ENCODE measurements at places on chromosomes 2 and 18.

DNA sequence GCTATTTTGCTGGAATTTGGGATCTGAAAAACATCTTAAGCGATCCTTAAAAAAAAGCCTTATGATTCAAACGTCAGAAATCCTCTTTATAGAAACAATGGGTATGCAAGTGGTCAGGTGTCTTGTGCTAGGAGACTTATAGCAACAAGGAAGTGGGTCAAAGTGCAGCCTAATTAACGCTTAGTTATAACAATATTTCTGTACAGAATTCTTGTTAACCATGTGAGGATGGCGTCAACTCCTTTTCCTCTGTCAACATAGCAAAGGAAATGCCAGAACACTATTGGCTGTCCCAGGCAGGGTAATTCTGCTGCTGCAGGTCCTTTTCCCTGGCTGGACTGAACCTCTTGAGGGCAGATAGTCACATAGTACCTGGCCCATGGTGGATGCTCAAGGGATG is 189.4 kb downstream of the MSH2 start:
- DNase-seq = no peak

GRCh38 chr2:223760838-223761502 is 76.4 kb downstream of the AP1S3 start:
- peak; percentile 61 for DNase-seq

DNA sequence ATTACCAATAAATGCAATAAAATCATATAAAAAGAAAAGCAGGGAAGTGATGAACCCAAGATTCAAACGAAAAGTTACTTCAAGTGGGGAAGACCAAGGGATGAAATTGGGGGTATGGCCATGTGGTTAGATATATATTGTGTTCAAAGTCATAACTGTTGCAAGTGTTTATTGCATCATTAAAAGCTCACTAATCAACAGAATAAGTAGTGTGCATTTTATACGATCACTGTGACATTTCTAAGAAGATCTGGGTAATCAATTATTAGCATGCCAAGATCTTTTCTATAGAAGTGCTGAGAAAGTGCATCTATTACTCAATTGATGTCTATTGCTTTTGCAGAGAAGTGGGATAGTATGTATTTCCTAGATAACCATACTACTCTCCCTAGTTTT is 52.9 kb downstream of the VSNL1 start:
- no peak for DNase-seq

DNA sequence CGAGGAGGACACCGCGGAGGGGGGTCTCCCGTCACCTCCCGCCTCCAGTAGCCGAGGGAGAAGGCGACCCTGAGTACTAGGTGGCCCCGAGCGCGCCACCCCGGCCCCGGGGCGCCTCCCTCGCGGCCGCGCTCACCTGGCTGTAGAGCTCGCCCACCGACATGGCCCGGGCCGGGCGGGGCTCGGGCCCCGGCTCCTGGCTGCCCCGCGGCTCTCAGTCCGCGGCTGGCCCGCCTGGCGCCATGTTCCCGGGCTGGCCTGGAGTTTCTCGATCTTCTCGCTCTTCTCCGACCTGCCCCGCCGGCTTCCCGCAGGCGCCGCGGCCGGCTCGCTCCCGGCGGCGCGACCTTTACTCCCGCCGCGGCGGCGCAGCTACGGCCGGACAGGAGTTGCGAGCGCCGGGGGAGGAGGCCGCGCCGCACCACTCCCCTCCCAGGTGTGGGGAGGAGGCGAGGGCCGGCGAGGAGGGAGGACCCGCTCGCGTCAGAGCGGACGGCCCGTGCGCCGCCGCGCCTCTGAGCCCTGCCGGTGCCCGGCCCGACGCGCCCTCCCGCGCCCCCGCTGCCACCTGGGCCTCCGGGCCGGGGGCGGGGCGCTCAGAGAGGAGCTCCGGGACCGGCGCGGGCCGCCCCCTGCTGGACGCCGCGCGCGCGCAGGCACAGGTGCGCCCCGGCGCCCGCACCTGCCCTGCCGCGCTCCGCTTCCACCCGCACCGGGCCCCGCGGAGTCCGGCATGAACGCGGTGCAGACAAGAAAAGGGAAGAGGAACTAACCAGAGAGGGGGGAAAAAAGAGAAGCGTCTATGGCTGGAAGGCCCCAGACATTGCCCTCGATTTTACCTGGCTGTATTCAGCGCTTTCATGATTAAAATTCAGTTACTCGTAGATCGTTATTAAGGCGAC is at the start of gene MYO5B:
Gene MYO5B, minus strand, starts transcription at position 517 of the 902 bp plus-strand sequence. Its CDS starts 354 bp downstream, at position 163.
- no peak for DNase-seq

GRCh38 chr18:63319383-63320122 is at the start of gene BCL2:
Gene BCL2 (minus strand): TSS chr18:63319769.
- no peak for DNase-seq

- no peak for DNase-seq
These were observed 115.1 kb downstream of the NFATC1 start for GRCh38 chr18:79510731-79511241.
